ENCODE measurements at places on chromosomes 3 and 15.
A peak's percentile ranks its signal among the peaks of the same experiment; 100 is the strongest.

- no peak for DNase-seq
Measured at GRCh38 chr15:51281368-51281967, 56.9 kb downstream of the CYP19A1 start.

- DNase-seq: no peak
Measured at GRCh38 chr3:58066842-58067241, 58.6 kb downstream of the FLNB start.

DNA sequence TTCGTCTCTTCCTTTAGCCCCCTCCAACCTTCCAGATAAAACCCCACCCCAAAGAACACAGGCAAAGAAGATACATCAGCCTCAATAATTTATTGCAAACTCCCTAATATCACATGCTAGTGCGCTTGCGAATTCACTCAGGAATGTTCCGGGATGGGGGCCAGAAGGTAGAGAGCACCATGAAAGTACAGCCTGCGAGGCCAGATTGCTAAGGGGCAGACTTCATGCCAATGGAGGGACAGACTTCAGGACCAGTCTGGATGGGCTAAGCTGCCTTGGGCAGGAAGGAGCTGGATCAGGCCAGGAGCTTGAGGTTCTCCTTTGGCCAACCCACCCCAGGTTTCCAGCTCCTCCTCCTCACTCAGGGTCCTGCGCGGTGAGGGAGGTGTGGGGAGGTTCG, 13.4 kb downstream of the CIDEC start:
- DNase-seq: no peak

GRCh38 chr3:193974191-193974652, 161.7 kb upstream of the HES1 start:
- DNase-seq: no peak

DNA sequence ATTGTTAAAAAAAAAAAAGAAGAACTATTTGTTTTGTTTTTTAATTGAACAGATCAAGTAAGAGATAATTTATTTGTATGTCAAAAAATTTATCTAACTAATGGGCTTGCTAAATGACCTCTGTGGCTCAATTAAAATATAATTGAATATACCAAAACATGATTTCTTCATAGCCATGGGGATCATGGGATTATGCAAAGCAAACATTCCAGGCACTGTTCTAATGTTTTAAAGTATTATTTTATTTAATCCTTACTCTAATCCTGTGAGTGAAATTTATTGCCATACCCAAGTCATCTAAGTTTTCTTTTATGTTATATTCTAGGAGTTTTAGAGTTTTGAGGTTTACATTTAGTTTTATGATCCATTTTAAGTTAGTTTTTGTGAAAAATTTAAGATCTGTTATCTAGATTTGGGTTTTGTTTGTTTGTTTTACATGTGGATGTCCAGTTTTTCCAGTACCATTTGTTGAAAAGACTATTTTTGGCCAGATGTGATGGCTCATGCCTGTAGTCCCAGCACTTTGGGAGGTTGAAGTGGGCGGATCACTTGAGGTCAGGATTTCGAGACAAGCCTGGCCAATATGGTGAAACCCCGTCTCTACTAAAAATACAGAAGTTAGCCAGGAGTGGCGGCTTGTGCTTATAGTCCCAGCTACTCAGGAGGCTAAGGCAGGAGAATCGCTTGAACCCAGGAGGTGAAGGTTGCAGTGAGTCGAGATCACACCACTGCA, 52.3 kb upstream of the CNOT10 start:
- DNase-seq: no peak

GRCh38 chr15:75109736-75110130, 86.3 kb downstream of the PPCDC start:
- no peak for DNase-seq

- no peak for DNase-seq
Measured at GRCh38 chr3:192597506-192597905, 129.8 kb downstream of the FGF12 start.

DNA sequence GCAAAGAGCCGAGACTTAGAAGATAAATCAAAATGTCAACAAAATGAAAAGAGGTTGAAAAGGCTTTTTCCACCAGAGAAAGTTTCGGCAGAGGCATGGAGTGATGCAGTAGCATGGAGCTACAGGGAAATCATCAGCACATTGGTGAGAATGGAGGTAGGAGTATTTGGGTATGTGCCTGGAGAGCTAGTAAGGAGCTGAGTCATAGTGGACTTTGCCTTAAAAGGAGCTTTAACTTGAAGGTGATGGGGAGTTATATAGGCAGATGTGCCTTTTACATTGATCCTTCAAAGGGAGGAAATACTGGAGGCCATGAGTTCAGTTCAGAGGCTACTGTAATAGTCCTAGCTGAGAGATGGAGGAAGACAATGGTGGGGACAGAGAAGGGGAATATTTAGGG, 44.3 kb downstream of the IL5RA start:
- no peak for DNase-seq

- DNase-seq: no peak
Measured at GRCh38 chr3:24145481-24145880, 200.4 kb downstream of the NR1D2 start.

GRCh38 chr15:78321786-78322185, 18.4 kb upstream of the CRABP1 start:
- DNase-seq: no peak

GRCh38 chr3:112333002-112333380, at the start of gene CD200:
Gene CD200 (plus strand): TSS chr3:112333156. CDS start chr3:112333213, 57 bp downstream.
- peak; percentile 22 for DNase-seq

DNA sequence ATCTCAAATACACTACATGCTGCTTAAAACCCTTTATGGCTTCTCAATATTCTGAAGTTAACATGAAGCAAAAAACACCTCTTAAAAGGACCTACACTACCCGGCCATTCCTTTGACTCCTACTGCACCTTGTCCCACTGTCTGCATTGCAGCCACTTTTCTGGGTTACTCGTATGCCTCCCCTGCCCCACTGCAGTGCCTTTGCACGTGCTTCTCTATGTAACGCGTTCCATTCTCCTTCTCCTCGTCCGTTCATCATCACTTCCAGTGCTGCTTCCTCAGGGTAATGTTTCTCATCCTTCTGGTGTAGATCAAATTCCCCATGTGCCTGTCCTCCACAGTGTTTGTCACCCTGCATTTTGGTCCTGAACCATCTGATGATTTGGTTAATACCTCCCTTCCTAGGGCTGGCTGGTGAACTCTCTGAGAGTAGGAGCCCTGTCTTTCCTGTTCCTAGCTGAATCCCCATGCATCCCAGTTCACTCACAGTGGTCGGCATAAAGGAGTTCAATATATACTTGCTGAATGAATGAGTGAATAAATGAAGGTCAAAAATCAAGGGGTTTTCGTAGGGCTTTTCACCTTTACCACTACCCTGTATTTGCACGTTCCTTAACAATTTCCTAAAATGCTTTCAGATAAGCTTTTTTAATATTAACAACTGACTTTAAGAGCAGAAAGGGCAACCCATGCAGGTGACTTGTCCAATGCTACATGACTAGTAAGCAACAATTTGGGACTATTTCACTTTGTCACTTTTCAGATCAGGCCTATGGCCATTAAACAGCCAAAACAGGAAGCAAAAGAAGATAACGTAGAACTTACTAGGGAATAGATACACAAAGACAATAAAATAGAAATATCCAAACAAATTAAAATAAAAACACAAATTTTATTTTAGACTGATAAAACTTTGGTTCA, 2.4 kb upstream of the STT3B start:
- no peak for DNase-seq

DNA sequence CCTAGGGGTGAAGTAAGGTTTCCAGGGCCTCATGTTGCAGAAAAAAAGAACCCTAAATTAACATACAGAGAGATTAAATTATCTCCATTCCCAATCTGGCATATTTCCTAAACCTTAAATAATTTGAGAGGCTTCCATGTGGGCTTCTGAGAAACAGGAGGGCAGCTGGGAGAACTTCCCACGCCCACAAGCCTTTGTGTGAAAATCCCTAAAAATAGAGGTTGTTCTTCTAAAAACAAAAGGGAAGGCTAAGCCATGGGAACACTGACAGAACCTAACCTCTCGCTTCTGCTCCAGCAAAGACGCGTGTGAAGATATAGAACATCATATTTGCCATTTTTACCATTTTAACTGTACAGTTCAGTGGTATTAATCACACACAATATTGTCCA, 812 bp upstream of the SLC12A8 start:
- DNase-seq: no peak

- no peak for DNase-seq
Measured at GRCh38 chr3:184345317-184346144, 8.1 kb downstream of the FAM131A start.

GRCh38 chr3:65026151-65026550, 338.4 kb upstream of the ADAMTS9 start:
- DNase-seq: no peak

- no peak for DNase-seq
Measured at GRCh38 chr3:194098081-194098842, 37.7 kb upstream of the HES1 start.

DNA sequence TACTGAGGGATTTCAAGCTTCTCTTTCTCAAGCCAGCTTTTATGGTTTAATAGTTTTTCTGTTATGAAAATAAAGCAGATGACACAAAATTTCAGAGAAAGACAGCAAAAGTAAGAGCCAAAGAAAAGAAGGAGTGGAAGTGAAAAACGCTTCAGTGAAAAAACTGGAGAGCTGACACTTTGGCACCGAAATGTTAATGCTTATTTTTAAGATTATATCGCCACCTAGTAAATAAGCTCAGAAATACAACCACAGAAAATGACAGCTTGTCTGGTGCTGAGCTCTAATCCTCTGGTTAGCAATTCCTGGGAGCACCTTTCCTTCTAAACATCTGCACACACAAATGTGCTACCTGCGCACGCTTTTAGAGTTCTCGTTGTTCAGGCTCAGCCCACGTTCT, 101.6 kb downstream of the ZPLD1 start:
- DNase-seq: no peak

DNA sequence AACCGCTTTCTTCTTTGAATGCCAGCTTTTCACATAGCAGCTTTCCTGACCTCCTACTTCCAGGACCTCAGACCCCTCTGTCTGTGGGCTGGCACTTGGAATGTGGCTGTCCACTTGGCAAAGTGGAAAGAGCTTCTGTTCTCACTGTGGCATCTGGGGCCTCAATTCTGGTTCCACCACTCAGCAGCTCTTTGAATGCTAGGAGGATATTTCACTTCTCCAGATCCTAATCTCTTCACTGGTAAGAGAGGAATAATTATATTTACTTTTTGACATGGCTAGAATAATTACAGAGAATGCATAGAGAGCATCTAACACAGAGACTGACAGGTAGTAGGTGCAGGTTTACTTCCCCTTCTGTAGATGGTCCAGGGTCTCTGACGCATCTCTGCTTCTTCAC, 405.9 kb downstream of the LPP start:
- DNase-seq: no peak

DNA sequence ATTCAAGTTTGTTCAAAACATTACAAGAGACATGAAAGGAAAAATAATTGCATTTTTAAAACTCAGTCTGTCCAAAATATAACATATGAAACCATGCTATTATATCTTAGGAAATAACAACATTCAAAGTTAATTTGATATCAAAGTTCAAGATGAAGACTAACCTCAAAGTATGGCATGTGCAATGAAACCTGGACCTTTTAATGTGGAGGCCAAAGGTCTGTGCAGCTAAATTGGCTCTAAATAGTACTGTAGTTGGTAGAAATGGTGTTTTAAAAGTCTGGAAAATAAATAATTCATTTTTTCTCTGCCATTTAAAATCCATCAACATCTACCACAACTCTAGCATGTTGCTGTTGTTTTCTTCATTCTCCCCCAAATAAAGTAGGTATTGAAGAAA, 8.7 kb downstream of the GRAMD1C start:
- no peak for DNase-seq

GRCh38 chr3:158991146-158991705, 189.4 kb downstream of the MFSD1 start:
- DNase-seq: no peak

- no peak for DNase-seq
Measured at GRCh38 chr3:36846406-36846805, 82.1 kb upstream of the DCLK3 start.

DNA sequence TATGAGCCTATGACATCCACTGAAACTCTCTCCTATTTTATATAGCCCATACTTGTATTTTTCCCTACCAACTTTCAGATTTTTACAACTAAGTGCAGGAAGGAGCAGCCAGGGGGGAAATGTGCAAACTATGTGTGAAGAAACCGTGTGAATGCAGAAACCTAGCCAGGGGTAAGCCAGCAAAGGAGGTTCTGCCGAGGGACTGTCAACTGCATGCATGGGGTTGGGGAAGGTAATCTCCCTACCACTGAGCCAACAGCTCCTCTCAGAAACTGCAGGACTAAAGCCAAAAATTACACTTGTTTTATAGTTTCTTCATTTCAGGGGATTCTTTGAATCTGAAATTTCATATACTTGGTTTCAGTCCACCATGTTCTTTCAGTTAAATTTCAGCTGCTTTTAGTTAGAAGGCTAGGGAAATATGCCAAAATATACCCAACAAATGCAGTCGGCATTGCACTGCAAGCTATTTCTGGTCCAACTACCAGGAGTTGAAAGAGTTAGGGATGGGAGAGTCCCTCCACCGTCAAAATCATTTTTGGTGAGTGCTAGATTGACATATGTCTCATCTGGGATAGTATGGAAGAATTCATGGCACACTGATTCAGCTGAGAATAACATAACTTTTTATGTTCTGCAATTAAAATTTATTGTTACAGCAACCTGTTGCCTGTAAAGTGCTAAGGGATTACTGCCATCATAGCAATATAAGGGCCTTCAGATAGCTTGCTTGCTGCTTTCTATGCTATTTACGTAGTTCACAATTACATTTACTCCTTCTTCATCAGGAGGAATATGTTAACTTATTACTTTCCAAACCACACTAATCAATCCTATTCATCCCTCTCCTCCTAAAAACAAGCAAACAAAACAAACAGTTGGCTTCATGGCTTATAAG, 904.2 kb downstream of the ROBO1 start:
- no peak for DNase-seq

DNA sequence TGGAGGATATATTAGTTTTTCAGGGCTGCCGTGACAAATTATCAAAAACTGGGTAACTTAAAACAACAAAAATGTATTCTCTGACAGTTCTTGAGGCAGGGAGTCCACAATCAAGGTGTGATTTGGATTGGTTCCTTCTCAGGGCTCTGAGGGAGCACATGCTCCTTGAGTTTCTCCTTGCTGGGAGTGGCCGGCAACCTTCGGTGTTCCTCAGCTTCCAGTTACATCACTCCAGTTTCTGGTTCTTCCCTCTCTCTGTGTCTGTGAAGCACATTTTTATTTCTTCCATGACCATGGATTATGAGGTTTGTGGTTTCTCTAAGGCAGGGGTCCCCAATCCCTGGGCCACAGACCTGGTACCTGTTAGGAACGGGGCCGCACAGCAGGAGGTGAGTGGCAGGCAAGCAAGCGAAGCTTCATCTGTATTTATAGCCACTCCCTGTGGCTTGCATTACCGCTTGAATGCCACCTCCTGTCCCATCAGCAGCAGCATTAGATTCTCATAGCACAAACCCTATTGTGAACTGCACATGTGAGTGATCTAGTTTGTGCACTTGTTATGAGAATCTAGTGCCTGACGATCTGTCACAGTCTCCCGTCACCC, 24.3 kb downstream of the LRRC28 start:
- DNase-seq: no peak

GRCh38 chr15:98582900-98583554, 65.3 kb upstream of the IGF1R start:
- DNase-seq: no peak
